ENCODE measurements at places on chromosomes 4 and X. TPM values are rescaled to one million over a fixed set of nuclear protein-coding genes. Genes with fewer than 3 reads are reported as not detected.

Gene FOXR2
- total RNA-seq = not detected

Gene ANAPC10
- 29.3 TPM for total RNA-seq

Gene AMTN
- 0.26 TPM for total RNA-seq

Gene RHOXF1
- total RNA-seq = not detected

Gene TEX13C
- not detected for total RNA-seq

Gene NWD2
- total RNA-seq = 0.02 TPM

Gene PASD1
- total RNA-seq = not detected

Gene USP51
- 1.2 TPM for total RNA-seq

Gene TMEM35A
- 0.13 TPM for total RNA-seq

Gene NSG1
- total RNA-seq = not detected

Gene EPGN
- not detected for total RNA-seq

Gene IL2
- not detected for total RNA-seq

Gene CSAG2
- total RNA-seq = not detected

DNA sequence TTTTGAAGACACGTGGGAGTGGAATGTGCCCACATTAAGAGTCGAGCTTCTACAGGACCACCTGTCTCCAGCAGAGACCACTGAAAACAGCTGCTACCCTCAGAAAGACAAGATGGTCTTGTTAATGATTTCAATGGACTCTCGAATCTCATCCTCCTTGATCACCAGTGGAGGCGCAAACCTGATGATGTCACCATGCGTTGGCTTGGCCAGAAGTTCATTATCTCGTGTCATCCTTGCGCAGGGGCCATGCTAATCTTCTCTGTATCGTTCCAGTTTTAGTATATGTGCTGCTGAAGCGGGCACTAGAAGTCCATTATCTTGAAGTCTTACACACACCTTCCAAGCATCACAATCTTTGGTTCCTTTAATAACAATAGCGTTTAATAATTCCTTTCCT, 23.3 kb downstream of the SPACA5B start:
- peak; percentile 4 for DNase-seq

DNA sequence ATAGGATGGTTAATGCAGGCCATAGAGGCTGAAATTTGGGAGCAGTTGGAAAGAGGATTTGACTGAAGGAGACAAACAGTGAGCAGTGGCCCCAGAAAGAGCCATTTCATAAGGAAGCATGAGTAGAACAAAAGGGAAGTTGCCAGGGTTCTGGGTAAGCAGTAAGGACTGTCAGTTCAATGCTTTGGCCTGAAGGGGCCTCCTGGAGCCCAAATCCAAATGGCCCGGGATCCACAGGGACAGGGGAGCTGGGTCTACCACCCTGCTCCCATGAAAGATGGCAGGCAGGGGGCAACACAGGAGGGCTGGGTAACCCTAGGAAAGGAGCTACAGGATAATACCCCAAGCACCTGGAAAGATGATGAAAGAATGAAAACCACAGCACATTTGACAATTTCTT, 4.1 kb upstream of the INTS6L start:
- no peak for DNase-seq

DNA sequence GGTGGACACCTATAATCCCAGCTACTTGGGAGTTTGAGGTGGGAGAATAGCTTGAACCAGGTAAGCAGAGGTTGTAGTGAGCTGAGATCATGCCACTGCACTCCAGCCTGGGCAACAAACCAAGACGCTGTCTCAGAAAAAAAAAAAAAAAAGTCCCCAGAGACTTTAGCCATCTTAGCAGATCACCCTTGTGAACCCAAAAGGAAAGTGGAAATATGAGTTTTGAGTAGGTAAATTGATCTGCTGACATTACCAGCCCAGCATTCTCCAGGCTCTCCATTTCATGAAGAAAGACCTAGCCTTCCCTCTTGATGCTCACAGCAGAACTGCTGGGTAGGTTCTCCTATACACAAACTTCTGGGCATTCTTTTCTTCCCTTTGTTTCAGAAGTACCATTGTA, 24.5 kb upstream of the HNRNPD start:
- DNase-seq = no peak

GRCh38 chrX:53694642-53695041, 8.1 kb upstream of the HUWE1 start:
- no peak for DNase-seq

GRCh38 chr4:100359441-100359840, 158.4 kb downstream of the EMCN start:
- no peak for DNase-seq

GRCh38 chr4:911221-911751, 20.8 kb downstream of the GAK start:
- DNase-seq = no peak

DNA sequence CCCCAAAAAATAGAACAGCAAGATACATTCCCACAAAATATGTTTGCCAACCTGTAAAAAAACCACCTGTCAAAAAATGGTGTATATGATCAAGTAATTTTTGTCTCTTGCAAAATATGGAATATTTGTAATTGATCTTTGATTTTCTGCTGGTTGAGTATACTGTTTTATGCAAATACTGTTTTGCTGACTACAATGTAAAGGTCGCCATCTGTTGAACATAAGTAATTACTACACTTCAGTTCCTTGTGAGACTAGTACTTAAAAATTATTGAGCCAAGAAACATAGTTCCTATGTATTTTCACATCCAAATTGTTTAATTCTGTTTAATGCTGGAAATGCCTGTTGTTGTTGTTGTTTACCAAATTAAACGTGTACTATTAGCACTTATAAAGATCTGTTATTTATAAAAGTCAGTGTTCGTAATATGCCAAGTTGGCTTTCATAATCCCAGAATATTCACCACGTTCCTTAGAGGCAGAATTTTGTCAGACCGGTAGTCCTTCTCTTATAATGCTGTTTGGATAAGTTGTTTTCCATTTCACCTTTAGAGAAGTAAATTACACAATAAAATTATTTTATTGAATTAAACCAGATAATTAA, 144.2 kb downstream of the PDLIM5 start:
- no peak for DNase-seq

DNA sequence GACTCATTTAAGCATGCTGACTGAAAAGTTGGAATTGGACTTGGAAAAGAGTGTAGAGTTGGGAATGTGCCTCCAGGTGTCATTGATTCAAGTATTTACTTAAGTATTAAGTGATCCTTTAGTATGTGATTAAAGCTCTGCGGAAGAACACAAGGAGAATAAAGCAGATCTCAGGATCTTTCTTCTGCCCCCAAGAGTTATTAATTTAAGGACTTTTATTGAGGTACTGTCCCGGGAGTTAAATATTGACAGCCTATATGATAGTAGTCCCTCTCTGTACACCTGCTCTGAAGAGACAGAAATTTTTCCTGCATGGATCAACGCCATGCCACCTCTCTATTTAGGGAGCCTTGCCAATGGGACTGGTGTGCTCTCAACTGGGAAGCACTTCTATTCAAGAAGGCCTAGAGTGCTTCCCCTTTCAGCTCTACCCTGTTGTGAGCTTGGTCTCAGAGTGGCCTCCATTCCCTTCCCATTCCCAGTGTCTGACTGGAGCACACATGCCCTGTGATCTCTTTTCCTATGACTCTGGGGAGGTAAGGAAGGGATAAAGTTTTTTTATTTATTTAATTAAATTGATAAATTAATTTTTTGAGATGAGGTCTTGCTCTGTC, 75.9 kb downstream of the SHISA3 start:
- DNase-seq = no peak

DNA sequence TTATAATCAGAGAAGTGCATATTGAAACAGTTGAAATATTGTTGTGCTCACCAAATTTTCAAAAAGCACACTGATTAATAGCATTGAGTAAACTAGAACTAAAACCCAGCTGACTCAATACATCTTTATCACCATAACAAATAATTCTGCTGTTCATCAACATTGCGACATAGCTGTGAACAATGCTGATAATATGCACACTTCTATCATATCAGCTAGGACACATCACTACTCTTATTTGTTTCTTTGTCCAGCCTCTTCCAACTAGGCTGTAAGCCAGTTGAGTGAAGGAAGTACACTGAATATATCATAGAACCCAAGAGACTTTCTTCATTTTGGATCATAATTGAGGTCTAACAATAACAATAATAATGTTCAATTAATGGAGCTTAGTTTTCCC, 349.7 kb downstream of the IQCM start:
- DNase-seq = no peak

- DNase-seq = peak; percentile 66
Observed at GRCh38 chrX:103211012-103211715, 3.7 kb upstream of the BEX4 start.

GRCh38 chr4:107615809-107616208, 104.2 kb downstream of the PAPSS1 start:
- no peak for DNase-seq

DNA sequence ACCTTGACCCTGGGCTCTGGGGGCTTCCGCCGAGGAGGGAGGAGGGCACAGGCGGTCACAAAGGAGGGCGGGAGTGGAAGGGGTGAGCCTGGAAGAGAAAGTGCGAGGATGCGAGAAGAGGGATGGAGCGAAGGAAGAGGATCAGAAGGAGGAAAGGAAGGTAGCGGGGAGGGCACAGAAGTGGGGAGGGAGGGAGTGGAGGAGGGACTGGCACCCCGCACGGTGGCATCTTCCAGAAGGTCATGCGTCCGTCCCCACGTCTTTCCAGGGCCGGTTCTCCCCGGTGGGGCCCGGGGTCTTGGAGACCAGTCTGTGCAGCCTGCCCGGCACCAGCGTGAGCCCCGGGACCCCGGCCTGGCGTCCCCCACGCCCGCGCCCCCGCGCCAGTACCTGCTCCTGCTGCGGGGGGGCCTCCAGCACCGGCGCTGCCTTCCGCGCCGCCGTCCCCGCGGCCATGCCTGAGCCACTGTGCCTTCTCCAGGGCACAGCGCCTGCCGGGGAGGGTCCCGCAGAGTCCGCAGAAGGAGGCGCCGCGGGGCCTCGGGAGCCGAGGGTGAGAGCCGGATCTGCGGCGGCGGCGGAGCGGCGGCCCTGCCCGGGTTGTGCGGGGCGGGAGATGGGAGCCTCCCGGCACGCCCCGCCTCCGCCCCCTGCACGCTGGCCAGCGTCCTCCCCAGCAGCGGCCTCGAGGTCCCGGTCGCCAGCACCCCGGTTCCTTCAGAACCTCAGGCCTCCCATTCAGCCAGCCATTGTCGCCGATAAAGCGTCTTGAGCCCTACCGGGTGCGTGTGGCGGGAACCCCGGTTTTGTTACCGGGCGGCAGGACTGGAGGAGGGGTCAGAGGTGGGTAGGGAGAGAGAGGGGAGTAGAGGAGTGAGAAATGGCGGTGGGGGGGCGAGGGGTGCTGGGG, at the start of gene RNF175:
Gene RNF175, minus strand, starts transcription at position 618 of the 910 bp plus-strand sequence. Its CDS starts 162 bp downstream, at position 456.
- DNase-seq = no peak

- DNase-seq = no peak
Observed at GRCh38 chrX:6002056-6002455, 226.6 kb downstream of the NLGN4X start.

- no peak for DNase-seq
Observed at GRCh38 chr4:40864531-40864930, 114.8 kb downstream of the NSUN7 start.

GRCh38 chr4:105587841-105588240, 35.4 kb downstream of the ARHGEF38 start:
- DNase-seq = peak; percentile 41

DNA sequence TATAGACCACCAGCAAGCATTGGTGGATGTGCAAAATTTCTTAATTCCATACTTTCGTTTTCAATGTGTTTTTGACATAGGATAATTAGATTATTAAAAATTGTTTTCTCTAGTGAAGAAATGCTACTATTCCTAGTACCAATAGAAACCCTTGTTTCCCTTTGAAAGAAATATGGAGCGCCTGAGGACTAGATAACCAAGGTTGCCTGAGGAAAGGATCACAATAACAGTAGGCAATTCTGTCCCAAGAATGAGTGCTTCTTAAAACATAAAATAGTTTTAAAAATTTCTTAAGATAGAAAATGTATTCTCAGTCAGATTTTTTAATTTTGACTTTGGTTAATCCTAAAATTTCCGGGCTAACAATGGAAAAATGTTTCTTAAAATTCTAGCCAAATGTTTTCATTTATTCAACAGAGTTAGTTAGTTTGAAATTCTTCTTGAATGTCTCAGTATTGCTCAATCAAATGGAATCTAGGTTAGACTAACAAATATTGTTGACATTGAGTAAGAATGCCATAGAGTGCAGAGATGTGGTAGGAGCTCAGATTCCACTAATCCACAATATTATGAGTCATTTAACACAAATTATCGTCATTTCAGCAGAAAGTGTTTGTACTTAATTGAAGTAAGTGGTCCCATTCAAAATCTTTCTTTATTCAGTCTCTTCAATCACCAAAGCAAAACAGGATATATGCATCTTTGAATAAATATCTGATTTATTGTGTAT, 666.0 kb downstream of the GRID2 start:
- peak; percentile 68 for DNase-seq

- DNase-seq = no peak
Observed at GRCh38 chrX:136823175-136823574, 42.4 kb upstream of the ARHGEF6 start.

- peak; percentile 44 for DNase-seq
Observed at GRCh38 chr4:182085051-182085480, 158.1 kb upstream of the TENM3 start.

- no peak for DNase-seq
Observed at GRCh38 chrX:6550999-6551398, 16.1 kb upstream of the VCX3A start.

- no peak for DNase-seq
Observed at GRCh38 chr4:186158021-186158813, 33.1 kb upstream of the CYP4V2 start.

GRCh38 chrX:86021652-86022289, 25.6 kb downstream of the CHM start:
- no peak for DNase-seq

DNA sequence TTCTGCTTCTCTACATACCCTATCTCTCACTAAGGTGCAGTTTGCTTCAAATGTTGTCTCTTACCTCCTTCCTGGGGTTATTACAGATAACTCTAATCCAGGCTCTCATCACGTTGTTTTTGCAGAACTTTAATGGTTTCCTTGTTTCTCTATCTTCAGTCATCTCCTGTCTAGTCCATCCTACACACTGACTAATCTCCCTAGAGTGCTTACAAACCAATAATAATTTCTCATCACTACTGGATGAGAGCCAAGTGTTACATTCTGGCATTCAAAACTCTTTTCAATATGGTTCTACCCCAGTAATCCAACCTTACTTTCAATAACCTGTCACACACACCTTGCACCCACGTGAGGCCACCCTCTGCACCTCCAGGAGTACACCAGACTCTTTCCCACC, 86.1 kb downstream of the SYNPO2 start:
- no peak for DNase-seq

DNA sequence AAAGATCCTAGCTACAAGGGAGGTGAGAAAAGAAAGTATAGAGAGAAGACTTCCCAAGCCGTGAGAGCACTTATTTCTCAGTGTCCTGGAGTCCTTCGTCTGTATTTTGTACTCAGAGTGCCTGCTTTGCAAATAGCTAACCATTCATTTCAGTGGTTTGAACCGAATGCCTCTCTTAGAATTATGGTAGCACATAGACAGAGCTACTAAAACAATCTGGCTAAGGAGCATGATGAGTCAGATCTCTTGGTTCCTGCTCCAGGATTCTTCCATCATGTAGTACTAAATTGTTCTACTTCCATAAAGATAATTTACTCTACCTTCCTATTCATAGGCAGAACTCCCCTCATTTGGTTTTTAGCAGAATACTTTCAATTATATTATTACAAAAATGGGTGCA, 946.6 kb downstream of the STIM2 start:
- no peak for DNase-seq

- no peak for DNase-seq
Observed at GRCh38 chr4:119894650-119895208, 171.9 kb downstream of the MAD2L1 start.

- no peak for DNase-seq
Observed at GRCh38 chr4:102799816-102800215, 27.5 kb downstream of the UBE2D3 start.

GRCh38 chrX:148698221-148698620, 197.8 kb downstream of the AFF2 start:
- no peak for DNase-seq

Measured in SJCRH30 (cell line).